ENCODE measurements at places on chromosomes 6 and 20. TPM values are rescaled to one million over a fixed set of nuclear protein-coding genes. Genes with fewer than 3 reads are reported as not detected.

DNA sequence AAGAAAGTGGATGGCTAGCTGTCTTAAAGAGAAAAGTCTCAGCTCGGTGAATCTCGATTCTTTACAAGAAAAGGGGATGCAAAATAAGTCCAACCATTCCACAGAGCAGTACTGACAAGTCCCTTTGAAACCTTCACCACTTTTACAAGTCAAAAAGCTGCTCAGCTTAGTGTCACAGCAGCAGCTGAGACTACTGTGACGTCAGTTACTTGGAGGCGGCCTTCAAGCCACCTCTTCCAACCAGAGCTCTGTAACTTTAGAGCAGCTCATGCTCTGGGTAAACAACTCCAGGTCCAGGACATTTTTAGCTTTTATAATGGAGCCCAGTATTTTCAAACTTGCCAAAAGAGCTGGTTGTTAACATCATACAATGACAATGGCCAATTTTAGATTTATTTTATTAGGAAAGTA, at the start of gene KIAA0408:
KIAA0408 (minus strand) TSS at position 159 of the 411 bp plus-strand sequence. CDS start 5,408 bp downstream, outside the sequence.
- peak; percentile 63 for DNase-seq

Gene KCNK5
- not detected for total RNA-seq

DNA sequence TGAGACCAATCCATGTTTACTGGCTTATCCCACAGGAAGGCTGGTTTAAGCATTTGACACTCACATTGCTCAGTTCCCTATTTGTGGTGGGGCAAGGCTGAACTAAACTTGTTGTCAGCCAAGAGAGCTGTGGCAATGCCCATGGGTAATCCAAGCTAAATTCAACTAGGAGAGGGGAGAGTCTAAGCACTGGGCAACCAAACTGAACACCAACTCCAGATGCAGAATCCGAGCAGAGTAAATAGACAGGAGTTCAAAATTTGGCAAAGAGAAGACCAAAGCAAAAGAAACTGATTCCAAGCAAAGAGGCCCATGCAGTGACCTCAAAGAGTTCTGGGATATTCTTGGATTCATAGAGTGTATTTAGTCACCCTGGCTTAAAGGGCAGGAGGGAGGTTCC, 106.5 kb upstream of the NT5E start:
- no peak for DNase-seq

Gene WTAP
- total RNA-seq: 64.9 TPM

GRCh38 chr6:157461000-157461915, 80.3 kb downstream of the ZDHHC14 start:
- peak; percentile 3 for DNase-seq

Measured in HFFc6 (cell line).